Esophagus squamous epithelium (tissue), 5 donors: ENCODE measurements at places on chromosomes 5 and 9. TPM values are rescaled to one million over a fixed set of nuclear protein-coding genes. Genes with fewer than 3 reads are reported as not detected.

The LHX3 gene
- not detected for total RNA-seq

- no peak overlapping the region for H3K27ac ChIP-seq
- H3K27me3 ChIP-seq: no peaks in the 10 kb centered on the region
- H3K36me3 ChIP-seq: no peaks in the 10 kb centered on the region
- no peak for DNase-seq
These were observed 585.3 kb upstream of the CCNG1 start for GRCh38 chr5:162852134-162852533.

- no peaks in the 10 kb centered on the region for H3K27me3 ChIP-seq
- H3K4me1 ChIP-seq: no peaks in the 10 kb centered on the region
- no peak for DNase-seq
- H3K36me3 ChIP-seq: no peaks in the 10 kb centered on the region
- H3K4me3 ChIP-seq: no peak overlapping the region
These were observed 68.3 kb downstream of the WNK2 start for GRCh38 chr9:93252116-93252780.

The SLC1A3 gene
- total RNA-seq: 17.1 TPM

- H3K4me3 ChIP-seq: peak overlapping the region; percentile 89
- peak overlapping the region; percentile 99 for H3K27ac ChIP-seq
- no peak for DNase-seq
- peaks cover 68% of the 10 kb centered on the region for H3K4me1 ChIP-seq
- no peaks in the 10 kb centered on the region for H3K36me3 ChIP-seq
These were observed 3.8 kb downstream of the SMARCA2 start for GRCh38 chr9:2018764-2019558.
